ENCODE measurements at places on chromosomes 4 and X.

DNA sequence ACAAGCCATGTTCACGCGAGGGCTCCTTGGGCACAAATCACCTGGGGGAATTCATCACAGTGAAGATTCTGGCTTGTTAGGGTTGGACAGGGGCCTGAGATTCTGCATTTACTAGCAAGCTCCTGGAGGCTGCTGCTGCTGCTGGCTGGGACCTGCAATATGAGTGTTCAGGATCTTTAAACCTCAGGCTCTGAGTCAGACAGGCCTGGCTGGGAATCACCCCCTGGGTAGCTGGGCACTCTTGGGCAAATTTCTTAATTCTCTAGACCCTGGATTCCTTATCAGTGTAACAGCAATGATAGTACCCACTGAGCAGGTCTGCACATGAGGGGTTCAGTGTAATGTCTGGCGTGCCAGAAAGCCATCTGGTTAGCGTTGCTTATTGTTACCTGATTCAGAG, 101.5 kb downstream of the DHX15 start:
- no peak for DNase-seq

GRCh38 chr4:139922406-139923024, 231.5 kb downstream of the MAML3 start:
- DNase-seq: no peak

- DNase-seq: no peak
Measured at GRCh38 chr4:11179796-11180195, 248.9 kb downstream of the HS3ST1 start.

GRCh38 chrX:11273544-11273943, 19.7 kb upstream of the AMELX start:
- DNase-seq: no peak

DNA sequence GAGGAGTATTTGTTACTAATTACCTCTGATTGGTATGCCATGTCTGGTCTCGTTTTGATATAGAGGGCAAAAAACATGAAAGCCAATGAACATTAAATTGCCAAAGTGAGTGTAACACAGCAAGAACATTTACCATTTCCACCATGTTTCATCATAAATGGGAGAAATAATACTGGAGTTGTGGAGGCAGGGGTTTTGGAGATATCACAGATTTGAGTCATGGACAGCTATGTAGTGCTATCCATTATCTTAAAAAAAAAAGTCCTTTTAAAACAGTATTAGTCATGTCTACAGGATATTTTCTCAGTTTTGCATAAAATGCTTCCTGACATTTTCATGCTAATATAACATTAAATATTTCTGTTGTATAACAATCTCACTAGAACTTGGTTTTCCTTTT, 301.2 kb downstream of the IL1RAPL1 start:
- no peak for DNase-seq

- DNase-seq: no peak
Measured at GRCh38 chr4:8040607-8041006, 100.9 kb upstream of the AFAP1 start.

- DNase-seq: no peak
Measured at GRCh38 chrX:9240956-9241355, 207.0 kb upstream of the FAM9B start.
